ENCODE measurements at places on chromosomes 1 and 21.

DNA sequence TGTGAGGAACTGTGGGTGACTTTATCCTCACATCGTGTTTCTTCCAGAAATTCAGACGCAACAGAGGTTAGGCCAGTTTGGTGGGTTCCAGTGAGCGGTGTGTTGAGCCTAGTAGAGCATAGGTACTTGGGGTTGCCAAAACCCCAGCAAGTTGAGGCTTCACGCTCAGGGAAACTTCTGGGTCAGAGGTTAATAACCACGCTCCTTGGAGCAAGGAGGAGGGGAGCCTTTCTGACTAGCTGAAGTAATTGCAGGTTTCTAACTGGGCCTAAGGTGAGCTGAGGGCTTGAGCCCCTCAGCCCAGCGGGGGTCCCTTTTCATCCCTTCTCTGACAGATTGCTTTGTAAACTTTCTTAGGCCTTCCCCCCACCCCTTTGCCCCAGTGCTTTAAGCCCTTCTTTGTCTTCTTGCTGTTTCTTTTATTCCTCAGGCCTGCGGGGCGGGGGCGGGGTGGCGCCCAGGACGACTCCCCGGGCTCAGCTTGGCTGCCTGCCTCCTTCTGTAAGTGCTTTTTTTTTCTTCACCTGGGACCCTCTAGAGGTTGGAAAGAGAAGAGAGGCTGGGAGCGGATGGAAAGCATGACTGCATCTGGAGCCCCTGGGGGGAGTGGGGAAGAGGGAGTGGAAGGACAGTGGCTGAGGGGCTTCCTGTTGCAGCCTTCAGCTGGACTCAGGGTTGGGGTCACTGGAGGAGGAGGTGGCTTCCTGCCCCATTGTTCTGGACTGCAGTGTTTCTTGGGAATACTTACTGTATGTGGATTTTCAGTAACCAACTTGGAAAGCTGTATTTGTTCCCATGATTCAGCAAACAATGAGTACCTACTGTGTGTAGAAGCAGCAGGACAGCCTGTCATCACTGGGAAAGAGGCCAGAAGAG lies 1.3 kb upstream of the ZNF436 start:
- DNase-seq = peak; percentile 30

- DNase-seq = no peak
Observed at GRCh38 chr1:205927247-205927646, 16.0 kb downstream of the SLC26A9 start.

DNA sequence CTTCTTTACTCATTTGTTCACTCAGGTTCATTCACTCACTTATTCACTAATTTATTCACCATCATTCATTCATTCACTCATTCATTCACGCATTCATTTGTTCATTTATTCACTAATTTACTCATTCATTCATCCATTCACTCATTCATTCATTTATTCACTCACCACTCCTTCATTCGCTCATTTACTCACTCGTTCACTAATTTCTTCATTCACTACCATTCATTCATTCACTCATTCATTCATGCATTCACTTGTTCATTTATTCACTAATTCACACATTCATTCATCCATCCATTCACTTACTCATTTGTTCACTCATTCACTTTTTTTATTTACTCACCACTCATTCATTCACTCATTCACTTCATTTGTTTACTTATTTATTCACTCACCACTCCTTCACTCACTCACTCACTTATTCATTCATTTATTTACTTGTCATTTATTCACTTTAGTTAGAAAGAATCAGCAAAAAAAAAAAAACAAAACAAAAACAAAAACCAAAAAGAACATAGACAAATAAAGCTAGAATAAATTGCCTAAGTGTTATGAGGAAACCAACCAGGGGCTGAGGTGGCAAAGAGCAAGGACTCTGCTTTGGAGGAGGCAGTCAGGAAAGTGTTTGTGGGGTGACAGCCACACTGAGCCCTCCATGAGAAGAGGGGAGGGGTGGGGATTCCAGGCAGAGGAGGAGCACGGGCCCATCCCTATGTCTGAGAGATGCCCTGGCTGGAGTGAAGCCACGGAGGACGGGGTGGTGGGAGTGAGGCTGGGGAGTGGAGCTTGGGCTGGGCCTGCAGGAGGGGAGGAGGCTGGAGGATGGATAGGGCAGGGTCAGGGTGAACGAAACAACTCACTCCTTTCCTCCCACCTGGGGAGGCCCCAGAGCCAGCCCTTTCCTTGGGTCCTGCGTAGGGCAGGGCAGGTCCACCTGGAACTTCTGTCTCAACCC lies 129.2 kb upstream of the WNT4 start:
- DNase-seq = no peak

DNA sequence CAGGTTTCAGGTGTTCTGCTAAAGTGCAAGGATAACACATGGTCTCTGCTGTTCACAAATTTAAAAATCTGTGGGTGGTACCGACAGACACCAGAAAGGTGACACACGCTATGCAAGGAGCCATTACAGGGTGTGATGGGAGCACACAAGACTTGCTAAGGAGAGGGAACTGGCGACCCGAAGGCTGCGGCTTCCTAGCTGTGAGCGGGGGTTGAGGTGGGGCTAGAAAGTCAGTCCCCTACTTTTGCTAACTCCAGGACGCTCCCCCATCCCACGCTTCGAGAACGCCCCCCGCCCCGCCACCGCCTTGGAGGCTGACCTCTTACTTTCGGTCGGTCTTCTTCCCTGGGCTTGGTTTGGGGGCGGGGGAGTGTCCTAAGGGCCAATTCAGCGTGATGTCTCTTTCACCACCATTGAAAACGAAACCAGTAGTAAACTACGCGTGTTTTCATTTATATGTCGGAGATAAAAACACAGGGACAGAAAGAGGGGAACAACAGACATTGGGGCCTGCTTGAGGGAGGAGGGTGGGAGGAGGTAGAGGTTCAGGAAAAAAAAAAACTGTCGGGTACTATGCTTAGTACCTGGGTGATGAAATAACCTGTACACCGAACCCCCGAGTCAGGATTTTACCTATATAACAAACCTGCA lies 1.1 kb downstream of the CKS1B start:
- no peak for DNase-seq

DNA sequence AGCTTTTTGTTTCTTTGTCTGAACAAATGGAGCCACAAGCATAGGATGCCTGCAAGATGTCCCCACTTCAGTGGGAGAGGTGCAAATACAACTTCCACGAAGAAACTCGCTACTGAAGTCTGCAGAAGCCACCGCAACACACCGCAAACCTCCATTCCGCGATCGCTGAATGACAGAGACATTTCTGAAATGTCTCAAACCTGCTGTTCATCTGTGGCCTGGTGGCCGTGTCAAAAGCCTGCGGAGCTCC lies 1.0 kb downstream of the TP53BP2 start:
- no peak for DNase-seq

DNA sequence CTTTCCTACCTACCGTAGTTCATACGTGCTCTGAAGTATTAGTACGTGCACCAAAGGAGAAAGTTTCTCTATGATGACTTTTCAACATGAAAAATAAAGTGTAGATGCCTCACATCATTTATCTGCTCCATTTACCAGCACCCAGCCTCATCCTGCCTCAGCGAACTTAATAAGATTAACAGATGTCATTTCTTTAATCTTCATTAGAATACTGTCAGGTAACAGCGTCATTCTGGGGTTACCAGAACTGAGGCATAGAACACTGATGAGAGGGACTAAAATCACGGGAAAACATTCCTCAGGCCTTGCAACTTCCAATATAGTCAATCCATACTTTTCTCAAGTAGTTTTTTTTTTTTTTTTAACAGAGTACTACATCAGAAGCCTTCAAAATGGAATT lies 43.2 kb upstream of the DISC1 start:
- no peak for DNase-seq

DNA sequence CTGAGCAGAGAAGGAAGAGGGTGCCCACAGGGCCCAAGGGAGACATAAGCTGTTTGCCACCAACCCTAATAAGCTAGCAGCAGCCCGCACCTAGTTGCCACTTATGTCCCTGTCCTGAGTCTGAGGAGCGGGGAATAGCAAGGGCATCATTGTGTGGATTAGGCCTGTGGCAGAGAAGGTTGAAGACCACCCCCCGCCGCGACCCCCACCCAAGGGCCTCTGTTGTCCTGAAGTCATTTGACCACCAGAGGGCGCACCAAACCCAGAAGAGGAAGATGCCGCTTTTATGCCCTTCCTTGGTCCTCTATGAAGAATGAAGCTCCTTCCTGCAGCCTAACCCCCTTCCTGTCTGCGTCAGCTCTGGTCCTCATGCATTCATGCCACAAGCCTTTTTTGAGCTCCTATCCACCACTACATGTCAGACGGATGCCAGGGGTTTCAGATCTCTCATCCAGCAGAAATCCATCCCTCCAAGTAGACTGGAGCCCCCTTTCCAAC lies 16.6 kb downstream of the RHBG start:
- DNase-seq = peak; percentile 34

- DNase-seq = peak; percentile 63
Observed at GRCh38 chr1:239909898-239910297, 181.8 kb upstream of the FMN2 start.

DNA sequence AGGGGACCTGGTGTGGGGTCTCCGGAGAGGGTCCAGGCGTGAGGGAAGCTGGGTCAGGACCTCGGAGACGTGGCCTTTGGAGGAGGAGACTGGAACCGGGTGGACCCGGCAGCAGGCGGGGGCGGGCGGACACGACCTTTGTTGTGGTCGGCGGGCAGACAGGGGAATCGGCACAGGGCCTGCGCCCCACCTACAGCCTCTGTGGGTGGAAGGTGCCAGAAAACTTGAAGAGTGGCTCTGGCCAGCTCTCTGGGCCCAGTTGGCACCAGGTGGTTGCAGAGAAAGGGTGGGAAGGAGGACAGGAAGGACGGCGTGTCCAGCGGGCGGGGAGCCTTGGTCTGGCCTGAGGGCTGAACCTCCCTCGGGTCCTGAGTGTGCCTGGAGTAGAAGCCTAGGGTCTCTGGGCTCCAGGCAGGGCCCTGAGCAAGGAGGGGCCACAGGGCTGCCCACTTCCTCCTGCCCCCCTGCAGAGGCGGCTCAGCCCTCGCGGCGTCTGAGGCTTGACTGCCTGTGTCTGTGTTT lies 7.7 kb upstream of the TTLL10 start:
- DNase-seq = no peak

DNA sequence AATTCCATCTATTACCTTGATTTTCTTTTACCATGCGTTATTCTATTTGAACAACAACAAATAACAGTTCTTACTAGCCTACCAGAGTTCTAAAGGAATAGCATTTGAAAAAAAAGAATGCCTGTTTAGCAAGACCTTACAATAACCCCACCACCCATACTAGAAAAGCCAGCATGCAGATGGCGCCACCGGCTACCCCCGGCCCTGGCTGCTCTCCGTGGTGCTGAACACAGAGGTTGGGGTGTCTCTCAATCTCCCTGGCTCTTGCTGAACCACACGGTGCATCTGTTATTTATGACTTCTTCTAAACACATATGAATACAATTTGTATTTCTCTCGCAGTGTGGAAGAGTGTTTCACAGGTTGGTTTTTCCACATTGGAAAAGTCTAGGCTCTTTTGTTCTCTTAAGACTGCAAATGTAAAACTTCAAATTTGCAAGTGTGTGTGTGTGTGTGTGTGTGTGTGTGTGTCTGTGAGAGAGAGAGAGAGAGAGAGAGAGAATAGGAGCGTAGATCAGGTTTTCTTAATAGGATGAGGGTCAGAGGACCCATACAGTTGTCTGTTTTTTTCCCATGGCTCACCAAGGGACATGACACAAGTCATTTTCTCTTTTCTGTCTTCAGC lies 13.6 kb downstream of the GRIK3 start:
- DNase-seq = no peak

GRCh38 chr1:201283836-201284553 lies 689 bp downstream of the PKP1 start:
- no peak for DNase-seq

DNA sequence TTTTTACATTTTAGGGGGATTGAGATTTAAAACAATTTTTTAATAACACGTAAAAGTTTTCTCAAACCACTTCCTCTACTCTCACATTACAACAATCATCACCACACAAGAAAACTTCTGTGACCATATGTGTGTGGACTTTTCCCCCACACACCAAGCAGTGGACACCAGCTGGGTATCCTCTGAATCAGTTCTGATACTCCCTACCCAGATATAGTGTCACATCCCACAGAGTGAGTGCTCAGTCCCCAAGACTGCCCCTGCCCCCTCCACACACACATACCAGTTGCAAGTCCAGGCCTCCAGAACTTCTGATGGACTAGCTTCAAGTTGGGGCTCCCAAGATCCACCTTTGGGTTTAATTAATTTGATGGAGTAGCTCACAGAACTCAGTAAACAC lies 53.3 kb upstream of the QSOX1 start:
- DNase-seq = no peak

- DNase-seq = no peak
Observed at GRCh38 chr1:69409731-69410456, 157.8 kb upstream of the LRRC7 start.

- no peak for DNase-seq
Observed at GRCh38 chr1:36523230-36523495, 40.5 kb upstream of the CSF3R start.

- DNase-seq = no peak
Observed at GRCh38 chr1:5223206-5223605, 568.8 kb downstream of the AJAP1 start.

DNA sequence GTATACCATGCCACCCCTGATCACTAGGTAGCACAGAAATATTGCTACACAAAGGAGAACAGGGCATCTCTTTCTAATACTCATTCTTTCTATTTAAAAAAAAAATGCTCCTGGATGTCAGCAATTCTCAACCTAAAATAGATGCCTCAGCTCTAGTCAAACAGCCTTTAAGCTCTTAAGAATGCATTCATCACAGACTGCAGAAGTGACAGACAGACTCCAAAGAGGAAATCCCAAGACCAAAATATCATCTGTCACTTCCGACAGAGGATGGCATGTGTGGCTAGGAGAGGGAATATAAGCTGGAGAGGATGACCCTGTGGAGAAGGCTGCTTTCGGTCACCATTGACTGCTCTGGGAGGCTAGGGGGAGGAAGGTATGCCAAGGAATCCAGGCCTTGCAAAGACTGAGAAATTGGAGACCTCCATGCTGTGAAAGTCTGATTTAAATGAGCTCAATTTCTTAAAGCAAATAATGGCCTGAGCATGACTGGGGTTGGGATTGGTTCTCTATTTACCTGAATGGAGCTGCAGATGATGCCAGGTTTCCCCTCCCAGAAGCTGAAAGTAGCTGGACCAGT lies 277.4 kb downstream of the BRINP2 start:
- DNase-seq = no peak

DNA sequence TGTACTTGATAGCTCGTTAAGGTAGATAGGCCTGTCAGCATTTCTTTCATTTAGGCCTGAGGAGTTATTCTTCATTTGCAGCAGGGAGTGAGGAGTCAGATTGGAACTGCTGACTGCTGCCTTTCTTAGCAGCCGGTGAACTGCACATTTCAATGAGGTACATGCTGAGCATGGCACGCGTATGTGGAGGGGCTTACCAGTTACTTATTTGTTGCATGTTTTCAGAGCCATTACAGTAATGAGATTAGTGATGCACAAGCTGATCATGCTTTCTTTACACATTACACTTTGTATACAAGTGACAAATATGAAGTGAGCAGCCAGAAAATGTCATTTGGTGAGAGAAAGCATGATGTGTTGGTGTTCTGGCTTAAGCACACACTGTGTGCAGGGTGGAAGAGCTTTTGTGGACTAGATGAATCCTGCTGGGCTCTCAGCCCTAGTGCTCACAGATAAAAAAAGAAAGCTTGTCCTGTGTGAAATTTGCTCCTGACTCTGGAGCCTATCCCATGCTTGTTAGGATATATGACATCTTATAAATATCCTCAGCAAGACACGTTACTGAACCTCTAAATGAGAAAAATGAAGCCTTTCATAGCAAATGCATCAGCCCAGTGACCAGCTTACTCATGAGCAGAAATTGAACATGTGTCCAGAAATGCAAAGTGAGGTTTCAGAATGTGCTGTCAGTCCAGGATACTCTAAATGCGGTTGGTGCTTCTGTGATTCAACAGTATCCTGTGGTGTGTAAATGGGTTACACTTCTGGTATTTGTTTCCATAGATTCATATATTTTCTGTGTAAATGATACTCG lies 574.7 kb upstream of the ADGRL2 start:
- no peak for DNase-seq
